ENCODE measurements at places on chromosomes 3 and 15.

GRCh38 chr3:182818296-182818978 is 25.1 kb downstream of the ATP11B start:
- DNase-seq, result no peak

DNA sequence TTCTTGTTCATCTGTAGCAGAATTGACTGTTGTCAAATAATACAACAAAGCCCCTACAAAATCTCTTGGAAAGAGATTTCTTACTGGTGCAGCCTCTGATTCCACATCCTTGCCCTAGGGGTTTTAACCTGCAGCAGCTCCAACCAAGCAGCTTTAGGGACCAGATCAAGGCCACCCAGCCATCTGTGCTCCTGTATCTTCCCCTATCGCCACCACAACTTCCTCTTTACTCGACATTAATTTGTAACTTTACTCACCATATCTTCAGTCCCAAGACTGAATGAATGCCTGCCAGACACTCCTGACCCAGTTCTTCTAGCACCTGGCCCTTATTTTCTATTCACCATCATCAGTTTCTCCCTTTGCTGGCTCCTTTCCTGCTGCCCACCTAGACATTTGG is 156.6 kb upstream of the IL12A start:
- no peak for DNase-seq

- no peak for DNase-seq
Measured at GRCh38 chr15:67009576-67010569, 55.5 kb upstream of the SMAD3 start.

DNA sequence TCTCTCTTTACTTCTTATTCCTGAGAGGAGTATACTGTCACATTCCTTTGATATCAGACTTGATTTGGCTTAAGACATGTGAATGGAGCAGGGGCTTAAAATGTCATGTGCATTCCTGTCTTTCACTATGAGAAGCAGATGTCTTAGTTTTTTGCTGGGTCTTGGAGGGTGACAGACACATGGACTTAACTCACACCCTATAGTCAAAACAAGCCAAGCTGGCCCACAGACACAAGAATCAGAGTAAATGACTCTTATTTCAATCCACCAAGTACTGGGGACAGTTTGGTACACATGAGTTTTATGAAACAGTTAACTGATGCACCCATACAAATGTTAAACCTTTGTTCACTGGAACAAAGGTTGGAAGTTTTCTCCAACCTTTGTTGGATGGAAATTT is 1024.1 kb upstream of the CFAP20DC start:
- DNase-seq, result no peak
